Activated CD4-positive, alpha-beta memory T cell treated with anti-CD3 and anti-CD28 coated beads for 36 hours (primary cell): ENCODE measurements at places on chromosomes 7 and 10.

DNA sequence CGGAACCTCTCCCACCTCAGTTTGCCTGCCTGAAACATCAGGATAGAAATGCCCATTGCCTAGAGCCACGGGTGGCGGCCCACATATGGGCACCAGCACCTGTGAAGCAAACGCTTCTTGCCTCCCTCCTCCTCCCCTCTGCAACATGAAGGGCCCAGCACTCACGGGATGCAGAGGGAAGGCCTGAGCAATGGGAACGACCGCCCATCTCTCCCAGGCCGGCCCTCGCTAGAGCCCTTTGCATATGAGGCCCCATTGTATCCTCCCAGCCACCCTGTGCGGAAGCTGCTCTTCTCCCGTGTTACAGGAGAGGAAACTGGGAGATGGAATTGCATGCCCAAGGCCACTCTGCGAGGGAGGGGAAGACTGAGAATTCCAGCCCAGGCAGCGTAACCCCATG, 88.2 kb downstream of the RGS10 start:
- DNase-seq: no peak

DNA sequence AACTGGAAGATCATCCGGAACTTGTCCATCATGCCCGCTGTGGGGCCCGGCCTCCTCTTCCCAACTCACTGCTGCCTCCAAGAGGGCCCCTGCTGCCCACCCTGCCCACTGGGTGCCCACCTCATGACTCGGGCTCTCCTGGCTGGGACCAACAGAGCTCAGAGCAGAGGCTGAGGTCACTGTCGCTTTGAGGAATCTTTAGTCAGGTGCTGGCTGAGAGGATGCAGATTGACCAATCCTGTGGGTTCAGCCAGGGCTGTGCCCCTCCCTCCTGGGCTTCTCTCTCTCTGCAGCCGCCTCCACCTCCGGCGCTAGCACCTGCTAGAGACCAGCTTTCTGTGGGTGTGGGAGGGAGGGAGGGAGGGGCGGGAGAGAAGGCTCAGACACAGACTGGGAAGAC, at the start of gene CALHM1:
TSS of gene CALHM1 (minus strand) at position 181 of the 400 bp plus-strand sequence. CDS start at position 32, 149 bp downstream.
- DNase-seq: peak; percentile 31

DNA sequence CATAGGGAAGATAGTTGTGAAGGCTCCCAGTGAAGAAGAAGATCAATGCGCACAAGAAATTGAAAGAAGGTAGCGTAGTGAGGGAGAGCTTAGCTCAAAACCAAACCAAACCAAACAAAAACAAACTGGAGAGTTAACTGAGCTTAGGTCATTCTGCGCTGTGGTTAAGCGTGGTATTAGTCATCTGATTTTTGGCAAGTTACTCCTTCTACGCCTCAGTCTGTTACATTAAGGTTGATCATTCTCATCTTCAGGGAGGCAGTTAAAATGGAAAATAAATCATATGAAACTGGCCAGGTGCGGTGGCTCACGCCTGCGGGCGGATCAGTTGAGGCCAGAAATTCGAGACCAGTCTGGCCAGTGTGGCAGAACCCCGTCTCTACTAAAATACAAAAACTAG, 259.7 kb downstream of the EXOC4 start:
- DNase-seq: no peak

- DNase-seq: no peak
These were observed 66.4 kb downstream of the ST8SIA6 start for GRCh38 chr10:17387861-17388503.

- no peak for DNase-seq
These were observed 10.2 kb downstream of the ZRANB1 start for GRCh38 chr10:124952123-124952522.

- DNase-seq: no peak
These were observed 9.4 kb upstream of the CNOT4 start for GRCh38 chr7:135519233-135519688.

DNA sequence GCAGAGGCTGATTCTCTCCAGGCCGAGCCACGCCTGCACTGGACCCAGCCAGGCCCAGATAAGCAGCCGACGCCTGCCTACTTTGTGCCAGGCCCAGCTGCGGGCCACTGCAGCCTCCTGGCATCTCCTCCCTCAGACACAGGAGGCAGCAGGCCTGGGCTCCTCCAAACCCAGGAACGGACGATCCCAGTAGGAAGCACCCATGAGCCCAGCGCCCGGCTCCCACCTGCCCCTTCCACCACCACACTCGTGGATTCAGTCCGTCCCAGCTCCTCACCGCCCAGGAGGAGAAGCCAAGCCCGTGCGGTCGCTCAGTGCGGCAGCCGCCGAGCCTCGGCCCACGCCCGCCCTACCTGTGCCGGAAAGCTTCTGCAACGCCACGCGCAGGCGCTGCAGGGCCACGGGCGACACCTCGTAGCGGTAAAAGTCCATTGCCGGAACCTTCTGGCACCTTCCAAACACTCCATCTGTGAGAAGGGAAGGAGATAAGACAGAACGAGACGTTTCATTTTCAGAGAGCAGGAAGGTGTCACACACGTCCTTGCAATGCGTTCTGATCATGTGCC, 271.1 kb downstream of the PTPRN2 start:
- DNase-seq: no peak

- DNase-seq: peak; percentile 19
These were observed 70.8 kb downstream of the CHN2 start for GRCh38 chr7:29265208-29265923.

GRCh38 chr7:92612501-92612900, 22.3 kb upstream of the FAM133B start:
- no peak for DNase-seq

- DNase-seq: no peak
These were observed 196.3 kb downstream of the JCAD start for GRCh38 chr10:29862923-29863614.

DNA sequence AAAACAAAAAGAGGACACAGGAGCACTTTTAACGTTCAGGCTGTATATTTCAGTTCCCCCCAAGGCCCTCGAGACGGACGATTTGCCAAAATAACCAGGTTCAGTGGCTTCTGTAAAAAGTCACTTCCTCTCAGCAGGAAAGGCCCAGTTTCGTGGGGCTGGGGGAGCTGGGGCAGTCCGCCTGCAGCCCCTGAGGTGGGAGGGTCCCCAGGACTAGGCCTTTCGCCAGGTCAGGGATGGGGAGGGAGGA, 28.8 kb downstream of the WDR86 start:
- no peak for DNase-seq

DNA sequence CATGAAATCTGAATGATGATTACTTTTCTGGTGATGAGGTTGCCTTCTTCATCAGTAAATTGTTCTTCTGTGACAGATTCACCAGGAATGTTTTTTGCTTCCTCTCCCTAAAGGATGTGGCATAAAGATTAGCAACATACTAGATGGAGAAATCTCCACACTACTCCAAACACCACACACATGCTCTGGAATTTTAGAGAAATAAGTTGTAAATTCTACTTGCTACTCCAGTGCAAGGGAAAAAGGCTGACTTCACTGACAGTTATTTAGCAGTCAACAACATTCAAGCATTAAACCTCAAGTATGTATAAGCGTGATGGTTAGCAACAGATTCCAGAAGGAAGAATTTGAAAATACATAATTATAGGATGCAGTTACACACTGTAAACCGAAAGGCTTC, 137.9 kb upstream of the CCDC6 start:
- no peak for DNase-seq

DNA sequence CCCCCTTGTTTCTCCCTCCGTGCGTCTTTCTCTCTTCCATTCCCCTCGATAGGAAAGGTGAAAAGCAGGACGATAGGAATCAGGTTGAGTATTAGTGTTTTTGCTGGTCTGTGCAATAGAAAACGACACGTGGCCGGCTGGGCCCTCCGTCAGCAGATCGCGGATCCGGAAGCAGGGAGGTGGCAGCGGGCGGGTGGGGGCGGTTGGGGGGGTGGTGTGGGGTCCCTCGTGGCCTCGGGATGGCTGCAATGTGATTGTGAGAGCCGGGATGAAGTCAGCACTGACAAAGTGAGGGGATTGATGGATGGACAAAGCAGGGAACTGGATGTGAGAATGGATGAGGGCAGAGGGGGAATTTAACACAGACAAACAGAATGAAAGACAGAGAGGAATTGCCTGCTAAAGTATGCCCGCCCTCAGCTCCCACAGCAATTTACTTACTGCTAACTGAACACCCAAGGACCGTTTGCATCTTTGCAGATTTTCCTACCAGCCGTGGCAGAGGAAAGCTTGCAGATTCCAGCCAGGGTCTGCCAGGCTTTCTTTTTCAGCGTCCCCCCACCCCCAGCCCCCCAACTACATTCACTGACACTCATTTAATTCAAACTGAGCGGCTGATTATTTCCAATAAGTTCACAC, 280.9 kb downstream of the LRMDA start:
- DNase-seq: no peak

- no peak for DNase-seq
These were observed 54.2 kb downstream of the TRIL start for GRCh38 chr7:28903730-28904577.

GRCh38 chr10:1829712-1830111, 92.4 kb upstream of the ADARB2 start:
- DNase-seq: no peak

- no peak for DNase-seq
These were observed 39.0 kb downstream of the SEC61G start for GRCh38 chr7:54719974-54720373.

GRCh38 chr7:108455551-108455997, 662 bp downstream of the NRCAM start:
- DNase-seq: no peak

GRCh38 chr7:98357751-98358161, 43.1 kb downstream of the BAIAP2L1 start:
- DNase-seq: no peak

DNA sequence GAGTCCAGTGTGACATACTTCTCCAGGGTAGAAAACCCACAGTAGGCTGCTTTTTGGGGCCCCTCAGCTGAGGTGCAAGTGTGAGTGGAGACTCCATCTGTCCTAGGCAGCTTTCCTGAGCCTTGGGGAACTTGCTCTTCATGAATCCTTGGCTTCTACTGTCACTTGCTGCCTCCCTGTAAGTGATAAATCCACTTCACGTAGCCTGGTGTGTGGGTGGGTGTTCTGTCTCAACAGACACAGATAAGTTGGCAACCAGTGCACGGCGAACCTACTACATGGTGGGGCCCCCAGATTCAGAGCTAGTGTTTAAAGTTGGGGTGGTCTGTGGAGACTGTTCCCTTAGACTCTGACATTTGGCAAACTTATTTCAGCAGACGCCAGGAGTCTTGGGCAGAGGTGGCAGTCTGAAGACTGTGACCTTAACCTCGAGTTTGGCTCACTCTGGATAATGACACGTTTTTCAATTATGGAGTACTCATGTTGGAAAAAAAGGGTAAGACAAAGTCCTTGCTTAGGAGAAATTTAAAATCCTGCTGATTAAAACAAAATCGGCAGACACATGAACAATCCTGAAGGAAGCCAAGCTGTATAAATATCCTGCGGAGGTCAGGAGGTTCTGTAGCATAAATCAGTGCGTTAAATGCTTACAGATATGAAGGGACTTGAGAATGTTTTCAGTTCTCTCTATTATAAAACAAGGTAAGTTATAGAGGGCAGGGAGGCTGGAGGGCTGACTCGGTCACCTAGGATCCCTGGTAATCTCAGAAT, 376.9 kb downstream of the PHTF2 start:
- no peak for DNase-seq

- peak; percentile 87 for DNase-seq
These were observed 183.6 kb upstream of the NFE2L3 start for GRCh38 chr7:25968205-25968993.

- DNase-seq: no peak
These were observed 52.4 kb downstream of the CASD1 start for GRCh38 chr7:94561841-94562514.

DNA sequence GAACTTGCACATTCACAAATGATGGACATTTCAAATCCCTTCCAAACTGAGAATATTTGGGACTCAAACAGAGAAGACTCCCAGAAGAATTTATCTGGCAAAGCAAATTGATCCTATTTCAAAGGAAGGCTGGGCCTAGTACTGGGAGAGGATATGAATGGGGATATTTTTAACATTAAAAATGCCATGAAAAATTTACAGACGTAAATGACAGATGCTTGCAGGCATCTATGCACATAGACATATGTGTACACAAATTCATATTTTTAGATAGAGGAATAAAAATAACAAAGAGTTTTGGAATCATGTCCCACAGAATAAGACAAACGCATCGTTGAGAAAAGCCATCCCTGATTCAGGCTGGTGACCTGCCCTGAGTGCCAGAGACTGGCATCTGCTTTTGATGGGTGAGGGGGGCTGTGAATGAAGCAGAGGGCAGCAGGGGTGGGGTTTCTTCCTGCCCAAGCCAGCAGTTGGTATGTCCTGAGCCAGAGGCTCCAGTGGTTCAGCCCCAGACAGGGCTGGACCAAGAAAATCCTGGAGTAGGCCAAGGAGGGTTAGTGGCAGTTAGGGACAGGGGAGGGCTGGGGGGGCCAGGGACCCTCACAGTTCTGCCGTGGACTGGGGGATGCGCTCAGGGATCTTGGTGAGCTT, 138.5 kb downstream of the SLIT1 start:
- DNase-seq: no peak

GRCh38 chr10:44703241-44704155, 207.6 kb upstream of the TMEM72 start:
- DNase-seq: no peak

GRCh38 chr7:24732646-24733413, 24.4 kb downstream of the GSDME start:
- peak; percentile 35 for DNase-seq

GRCh38 chr7:144388950-144389349, 14.5 kb downstream of the NOBOX start:
- no peak for DNase-seq

- peak; percentile 77 for DNase-seq
These were observed 34.5 kb upstream of the EBLN1 start for GRCh38 chr10:22252224-22252800.

GRCh38 chr10:43273997-43274396, 7.1 kb upstream of the RASGEF1A start:
- DNase-seq: no peak

- peak; percentile 76 for DNase-seq
These were observed at the start of gene SNX10 for GRCh38 chr7:26291699-26292538. Gene SNX10 (plus strand): TSS chr7:26291862. CDS start chr7:26346443, 54,581 bp downstream.

DNA sequence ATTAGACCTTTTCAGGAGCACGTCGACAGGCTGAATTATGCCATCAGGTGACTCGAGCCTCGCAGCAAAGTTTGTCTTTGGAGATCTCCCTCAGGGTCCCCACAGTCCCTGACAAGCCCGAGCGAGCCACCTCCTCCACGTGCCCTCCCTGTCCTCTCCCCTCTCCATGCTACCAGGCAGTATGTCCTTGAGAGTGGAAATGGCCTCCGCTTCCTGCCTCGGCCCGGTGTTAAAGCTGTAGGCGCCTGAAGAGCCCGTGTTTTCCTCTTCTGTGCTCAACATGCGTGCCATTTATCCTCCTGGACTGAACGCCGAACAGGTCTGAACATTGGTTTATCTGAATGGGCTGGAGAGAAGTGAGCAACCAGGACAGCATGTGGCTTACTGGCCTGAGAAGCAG, 82.6 kb downstream of the GPR26 start:
- DNase-seq: no peak

GRCh38 chr7:28608237-28608656, 195.9 kb downstream of the CREB5 start:
- DNase-seq: no peak

- peak; percentile 30 for DNase-seq
These were observed 789 bp downstream of the TCF7L2 start for GRCh38 chr10:112950714-112951358.

DNA sequence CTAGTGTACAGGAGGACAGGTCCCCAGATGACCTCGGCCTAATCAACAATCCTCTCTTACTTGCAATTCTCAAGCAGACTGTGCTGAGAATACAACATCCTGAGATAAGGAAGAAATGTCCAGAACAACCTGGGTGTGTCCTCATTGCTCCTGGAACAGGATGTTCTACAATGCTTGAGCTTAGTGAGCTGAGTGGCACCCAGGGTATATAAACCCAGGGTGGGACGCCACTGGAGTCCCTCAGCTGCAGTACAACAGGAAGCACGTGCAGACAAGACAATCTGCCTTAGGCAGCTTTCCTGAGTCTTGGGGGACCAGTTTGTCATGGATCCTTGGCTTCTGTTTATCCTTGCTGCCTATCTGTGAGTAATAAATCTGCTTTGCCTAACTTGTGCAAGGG, 27.7 kb upstream of the SLC25A13 start:
- DNase-seq: no peak
